Suprapubic skin (tissue), 4 donors: ENCODE measurements at places on chromosomes 4 and X. TPM values are rescaled to one million over a fixed set of nuclear protein-coding genes. Genes with fewer than 3 reads are reported as not detected.

NUDT9 gene
- 11.9 TPM for total RNA-seq

- DNase-seq = no peak
These were observed 57.5 kb upstream of the SORCS2 start for GRCh38 chr4:7134737-7135388.

DMRTC1B gene
- total RNA-seq = not detected

DNA sequence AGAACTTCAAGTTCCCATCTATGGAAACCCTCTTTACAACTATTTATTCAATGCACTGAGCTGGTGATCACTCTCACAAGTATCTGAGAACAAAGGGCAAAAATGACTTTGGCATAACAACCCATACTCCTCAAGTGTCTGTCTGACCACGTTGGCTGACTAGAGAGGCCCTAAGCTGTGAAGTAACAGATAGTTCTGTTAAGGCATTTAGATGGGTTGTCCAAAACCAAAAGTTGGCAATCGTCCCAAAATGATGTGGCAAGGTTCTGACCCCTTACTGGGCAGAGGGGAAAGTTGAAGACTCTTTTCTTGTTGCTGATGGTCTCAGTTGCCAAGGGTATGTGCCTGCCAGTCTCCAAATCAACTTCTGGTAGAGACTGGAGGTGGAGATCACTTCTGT is 524.8 kb downstream of the PPARGC1A start:
- DNase-seq = no peak

CYLC1 gene
- total RNA-seq = not detected

DNA sequence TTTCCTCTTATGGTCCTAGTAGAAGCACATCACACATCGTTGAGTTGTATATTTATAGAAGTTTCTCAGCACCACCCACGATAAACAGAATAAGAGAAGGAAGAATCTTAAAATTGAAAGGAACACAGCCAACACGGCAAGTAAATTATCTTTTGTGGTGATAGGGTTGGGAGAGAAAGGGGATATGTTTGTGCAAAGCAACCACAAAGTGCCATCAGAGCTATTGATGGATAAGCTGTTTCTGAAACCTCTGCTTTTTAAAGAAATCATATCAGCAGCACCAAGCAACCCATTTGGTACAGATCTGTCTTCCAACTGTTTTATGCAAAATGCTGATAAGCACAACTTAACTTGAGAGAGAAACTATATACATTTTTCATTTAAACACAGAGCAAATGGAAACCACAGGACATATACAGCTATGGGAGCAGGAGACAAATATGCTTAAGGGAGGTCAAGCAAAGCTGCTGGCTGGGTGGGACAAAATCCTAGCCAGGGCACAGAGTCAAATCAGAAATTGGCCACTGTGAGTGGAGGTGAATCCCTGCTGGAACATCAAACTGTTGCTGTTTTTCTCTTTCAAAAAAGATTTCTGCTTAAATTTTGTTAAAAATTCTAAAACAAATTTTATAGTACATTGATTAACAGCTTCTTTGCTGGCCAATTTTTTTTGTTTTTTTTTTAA is 194.0 kb upstream of the HHIP start:
- no peak for DNase-seq

GRCh38 chr4:1043651-1044468 is 32.4 kb downstream of the FGFRL1 start:
- peak; percentile 95 for DNase-seq

GRCh38 chr4:7383266-7383665 is 51.5 kb downstream of the PSAPL1 start:
- peak; percentile 26 for DNase-seq

SPANXB1 gene
- total RNA-seq = not detected

DNA sequence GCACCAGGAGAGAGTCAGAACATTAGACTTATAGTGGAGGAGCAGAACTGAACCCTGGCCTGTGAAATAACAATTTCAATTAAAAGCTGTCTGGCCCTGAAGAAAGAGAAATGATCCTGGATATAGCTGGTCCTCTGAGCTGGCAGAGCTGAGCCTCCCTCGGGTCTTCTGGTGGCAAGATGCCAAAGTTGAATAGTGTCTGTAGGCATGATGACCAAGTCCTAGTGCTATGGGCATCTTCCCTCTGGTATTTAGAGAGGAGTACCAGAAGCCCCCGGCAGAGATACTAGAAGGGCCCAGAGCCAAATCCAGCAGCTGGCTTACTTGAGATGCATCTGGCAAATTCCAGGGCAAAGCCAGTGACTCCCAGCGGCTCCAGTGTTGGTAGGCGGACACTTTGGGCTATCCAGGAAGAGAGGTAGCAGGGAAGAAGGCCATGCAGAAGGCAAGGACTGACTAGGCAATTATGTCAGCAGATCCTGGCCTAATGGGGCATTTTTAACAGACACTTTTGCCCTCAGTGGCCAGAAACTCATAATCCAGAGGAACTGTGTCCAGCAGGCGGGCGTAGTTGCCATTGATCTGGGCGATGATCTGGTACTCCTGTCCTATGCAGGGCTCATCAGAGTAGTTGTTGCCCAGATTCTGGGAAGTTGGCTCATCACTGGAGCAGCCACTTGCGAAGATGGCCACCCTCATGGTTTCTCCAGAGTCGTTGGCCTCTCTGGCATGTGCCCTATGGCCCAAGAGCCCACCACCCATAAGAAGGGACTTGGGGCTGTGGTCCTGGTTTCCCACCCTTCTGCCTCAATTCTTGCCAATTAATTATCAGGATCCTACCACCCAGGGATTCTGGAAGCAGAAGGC is 17.9 kb downstream of the VSIG4 start:
- DNase-seq = no peak

DNA sequence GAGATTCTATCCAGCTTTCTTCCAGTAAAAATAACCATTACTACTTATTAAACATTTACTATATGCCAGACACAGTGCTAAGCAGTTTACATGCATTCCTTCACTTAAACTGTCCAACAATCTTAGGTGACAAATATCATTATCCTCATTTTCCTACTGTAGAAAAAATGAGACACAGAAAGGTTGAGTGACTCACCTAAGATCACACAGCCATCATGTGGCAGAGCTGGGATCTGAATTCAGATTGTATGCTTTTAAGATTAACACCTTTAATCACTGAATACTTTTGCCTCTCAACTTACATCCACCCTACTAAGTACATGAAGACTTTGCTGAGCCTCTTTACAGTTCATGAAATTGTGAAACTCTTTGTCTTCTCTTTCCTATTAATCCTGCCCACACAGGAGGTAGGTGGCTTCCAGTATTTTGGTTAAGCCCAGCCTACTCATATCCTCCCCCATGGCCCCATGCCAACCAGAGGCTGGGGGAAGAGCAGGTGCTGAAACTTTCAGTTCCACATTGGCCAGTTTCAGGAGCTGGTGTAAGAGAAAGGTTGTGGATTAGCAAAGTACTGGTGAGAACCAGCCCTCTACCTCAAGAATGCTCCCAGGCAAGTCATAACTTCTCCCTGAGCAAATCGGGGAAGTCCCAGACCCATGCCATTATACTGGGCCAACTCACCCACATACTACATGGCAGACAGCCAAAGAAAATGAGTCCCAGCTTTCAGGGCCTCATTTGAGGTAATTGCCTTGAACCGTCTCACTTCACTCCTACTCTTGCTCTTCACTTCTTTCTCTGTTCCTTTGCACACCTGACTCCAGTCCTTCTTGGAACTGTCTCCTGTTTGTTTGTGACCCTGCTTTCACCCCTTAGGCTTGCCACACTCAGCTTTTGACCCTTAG is 211.1 kb downstream of the GUCY2F start:
- DNase-seq = no peak

- no peak for DNase-seq
These were observed 3.6 kb downstream of the ATP2B3 start for GRCh38 chrX:153521034-153521433.

DNA sequence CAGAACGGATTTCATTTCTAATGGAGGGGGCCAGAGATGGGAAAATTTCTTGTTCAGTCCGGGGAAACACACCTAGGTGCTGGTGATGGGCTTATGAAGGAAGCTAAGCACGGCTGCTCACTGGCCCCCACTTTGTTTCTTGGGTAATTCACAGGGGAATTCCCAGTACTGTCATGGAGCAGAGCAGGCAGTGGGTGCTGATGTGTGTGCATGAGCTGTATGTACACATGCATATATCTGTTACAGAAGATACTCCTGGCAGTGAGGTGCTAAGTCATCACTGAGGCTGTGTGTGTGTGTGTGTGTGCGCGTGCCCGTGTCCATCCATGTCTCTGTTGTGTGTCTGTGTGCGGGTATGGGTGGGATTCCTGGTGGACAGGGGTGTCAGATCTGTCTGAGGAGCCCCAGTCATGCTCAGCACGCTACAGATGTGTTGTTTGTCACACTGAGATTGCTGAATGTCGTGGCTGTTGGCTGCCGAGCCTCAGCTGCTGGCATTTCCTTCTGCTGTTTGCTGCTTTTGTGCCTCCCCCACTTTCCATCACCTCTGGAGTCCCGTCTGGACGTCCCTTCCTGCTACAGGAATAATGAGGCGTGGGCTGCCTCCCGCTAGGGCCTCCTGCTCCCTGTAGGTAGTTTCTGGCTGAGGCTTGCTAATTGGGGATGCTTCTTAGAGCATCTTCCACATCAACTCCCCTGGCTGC is 53.3 kb downstream of the JADE1 start:
- DNase-seq = no peak

COL25A1 gene
- total RNA-seq = 0.30 TPM

HSD17B13 gene
- total RNA-seq = 1.3 TPM

DNA sequence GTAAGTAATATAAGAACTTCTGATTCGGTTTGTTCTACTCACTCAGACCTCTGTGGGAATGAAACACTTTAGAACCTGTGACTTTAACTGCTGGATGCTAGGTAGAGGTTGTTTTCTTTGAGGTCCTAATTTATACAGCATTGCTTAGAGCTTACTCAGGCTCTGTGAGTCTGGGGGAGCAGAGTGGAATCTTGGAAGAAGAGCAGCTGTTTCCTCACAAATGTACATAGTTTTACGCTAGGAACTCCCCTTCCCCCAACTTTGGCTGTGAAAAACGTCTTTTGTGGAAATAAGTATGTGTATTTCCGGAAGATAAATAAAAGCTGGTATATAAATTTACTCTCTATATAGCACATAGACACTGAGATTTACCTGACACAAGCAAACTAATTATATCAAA is 141.4 kb downstream of the NAA11 start:
- DNase-seq = no peak

DNA sequence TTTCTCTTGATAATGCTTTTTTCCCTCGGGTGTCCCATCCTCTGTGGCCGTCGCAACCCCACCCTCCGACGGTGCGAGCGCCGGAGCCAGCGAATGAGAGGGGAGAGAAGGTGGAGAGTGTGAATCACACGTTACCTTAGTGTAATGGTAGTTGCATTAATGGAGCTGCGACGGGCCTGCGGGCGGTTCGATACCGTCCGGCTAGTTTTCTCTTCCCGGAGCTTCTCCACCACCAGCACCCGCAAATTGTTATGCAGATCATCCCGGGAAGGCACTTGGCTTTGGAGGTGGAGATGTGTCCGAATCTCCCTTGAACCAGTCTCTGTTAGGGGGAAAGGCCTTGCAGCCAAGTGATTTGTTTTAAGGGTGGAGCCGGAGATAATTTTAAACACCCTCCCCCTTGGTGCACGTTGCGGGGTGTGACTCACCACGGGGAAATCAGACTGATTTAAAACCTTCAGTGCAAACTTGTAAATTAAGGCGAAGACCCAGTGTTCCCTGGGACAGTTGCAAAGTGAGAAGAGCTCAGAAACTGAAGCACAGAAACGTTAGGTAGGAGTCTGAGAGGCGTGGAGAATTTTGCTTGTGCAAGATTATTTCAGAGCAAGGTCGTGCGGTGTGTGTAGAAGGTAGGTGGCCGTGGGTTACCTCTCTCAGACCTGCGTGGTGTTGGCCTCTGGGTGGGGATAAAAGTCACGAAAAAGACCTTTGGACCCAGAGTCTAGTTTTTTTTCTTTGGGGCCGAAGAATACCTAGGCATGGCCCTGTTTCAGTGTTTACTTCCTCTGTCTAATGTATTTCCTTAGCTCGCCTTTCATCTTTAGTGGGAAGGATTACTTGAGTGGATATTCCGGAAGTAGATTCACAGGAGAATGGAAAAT is 1.3 kb downstream of the AFF1 start:
- peak; percentile 84 for DNase-seq

- DNase-seq = no peak
These were observed 27.0 kb downstream of the PROM1 start for GRCh38 chr4:16056681-16057385.

- no peak for DNase-seq
These were observed 5.0 kb upstream of the ZRSR2 start for GRCh38 chrX:15785176-15785750.

DNA sequence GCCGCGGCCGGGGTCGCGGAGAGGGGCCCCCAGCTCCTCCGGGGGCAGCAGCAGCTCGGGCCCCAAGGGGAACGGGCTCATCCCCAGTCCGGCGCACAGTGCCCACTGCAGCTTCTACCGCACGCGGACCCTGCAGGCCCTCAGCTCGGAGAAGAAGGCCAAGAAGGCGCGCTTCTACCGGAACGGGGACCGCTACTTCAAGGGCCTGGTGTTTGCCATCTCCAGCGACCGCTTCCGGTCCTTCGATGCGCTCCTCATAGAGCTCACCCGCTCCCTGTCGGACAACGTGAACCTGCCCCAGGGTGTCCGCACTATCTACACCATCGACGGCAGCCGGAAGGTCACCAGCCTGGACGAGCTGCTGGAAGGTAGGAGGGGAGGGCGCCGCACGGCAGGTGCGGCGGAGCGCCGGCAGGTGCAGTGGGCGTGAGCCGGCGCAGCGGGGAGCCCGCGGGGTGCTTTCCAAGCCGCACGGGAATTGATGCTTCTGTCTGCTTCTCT is 886 bp downstream of the DCLK2 start:
- DNase-seq = peak; percentile 68

- DNase-seq = no peak
These were observed 53.3 kb downstream of the CAMK2D start for GRCh38 chr4:113708250-113708649.

DNA sequence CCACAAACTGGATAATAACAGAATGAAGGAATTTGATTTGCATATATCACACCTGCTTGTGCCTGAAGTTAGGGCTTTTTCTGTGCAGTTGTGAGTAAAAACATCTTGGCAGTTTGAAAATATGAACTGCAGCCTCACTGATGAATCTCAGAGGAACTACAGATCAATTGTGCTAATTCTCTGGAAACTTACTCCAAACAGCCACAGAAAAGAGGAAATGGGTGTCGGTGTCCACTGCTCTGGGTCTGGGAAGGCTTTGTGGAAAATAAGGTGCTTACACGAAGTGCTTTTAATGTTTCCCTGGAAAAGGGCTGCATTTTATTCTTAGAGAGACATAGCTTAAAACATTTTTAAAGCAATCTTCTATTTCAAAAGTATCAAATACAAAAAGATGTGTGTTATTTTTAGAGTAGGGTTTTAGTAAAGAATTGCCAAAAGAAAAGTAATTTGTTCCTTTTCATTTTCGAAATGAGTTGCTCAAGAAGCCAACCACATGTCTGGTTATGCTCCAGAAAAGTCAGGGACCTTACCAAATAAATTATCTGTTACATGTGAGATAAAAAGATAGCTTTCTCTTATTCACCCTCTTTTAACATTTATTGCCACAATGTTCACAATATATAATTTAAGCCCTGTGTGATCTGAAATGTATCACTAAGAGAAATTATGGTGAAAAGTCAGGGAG is 240.1 kb downstream of the FRAS1 start:
- no peak for DNase-seq

DNA sequence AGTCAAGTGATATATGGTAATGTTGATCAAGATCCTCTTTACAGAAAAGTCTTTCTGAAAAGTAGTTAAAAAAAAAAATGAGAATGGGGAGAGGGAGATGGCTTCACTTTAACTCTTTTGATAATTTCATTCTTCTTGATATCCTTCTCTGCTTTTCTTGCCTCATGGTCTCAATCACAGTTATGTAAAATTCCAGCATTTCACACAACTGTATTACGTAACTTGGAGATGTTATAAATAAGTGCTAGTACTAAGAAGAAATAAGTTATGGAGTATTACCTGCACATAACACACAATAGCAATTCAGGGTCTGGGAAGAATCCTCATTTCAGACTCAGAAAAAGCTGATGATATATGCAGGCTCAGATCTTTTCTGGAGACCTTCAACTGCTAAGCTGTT is 22.0 kb downstream of the RUFY3 start:
- no peak for DNase-seq
